ENCODE measurements at places on chromosomes 12 and 14.
A peak's percentile ranks its signal among the peaks of the same experiment; 100 is the strongest.

DNA sequence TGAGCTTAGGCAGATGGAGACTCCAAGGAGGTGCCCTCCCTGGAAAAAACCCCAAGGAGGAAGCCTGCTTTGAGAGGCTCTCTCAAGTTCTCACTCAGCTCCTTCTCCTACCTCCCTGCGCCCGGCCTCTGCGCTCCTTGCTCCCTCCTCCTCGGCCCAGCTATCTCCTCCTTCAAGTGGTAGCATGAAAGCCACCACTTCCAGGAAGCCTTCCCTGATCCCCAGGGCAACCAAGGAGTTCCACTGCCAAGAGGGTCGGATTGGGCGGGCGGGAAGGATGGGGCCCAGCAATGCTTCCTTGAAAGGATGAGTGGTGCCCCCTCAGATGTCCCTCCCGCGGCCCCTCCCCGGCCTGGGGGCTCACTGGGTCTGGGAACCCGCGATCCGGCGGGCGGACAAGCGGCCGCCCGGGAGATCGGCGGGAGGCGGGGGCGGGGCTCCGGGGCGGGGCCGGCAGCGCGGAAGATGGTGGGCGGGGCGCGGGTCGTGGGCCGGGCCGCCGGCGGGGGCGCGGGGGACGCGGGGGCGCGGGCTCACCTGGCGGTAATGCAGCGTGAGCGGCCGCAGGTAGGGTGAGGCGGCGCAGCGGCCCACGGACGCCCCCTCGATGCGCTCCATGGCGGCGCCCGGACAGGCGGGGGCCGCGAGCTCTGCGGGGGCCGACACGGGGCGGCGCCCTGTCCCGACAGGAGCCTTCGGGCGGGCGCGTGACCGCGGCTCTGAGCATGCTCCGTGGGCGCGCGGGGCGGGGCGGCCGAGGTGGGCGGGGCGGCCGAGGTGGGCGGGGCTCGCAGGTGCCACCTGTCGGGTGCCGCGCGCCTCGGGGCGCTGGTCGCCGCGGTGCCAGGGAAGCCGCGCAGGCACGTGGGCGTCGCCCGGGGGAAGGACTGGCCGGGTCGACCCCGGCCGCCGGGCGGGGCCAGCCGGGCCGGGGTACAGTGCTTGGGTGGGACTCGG lies at the start of gene NUDT14:
Gene NUDT14 (minus strand): TSS at position 721 of the 957 bp plus-strand sequence. CDS start 103 bp downstream, at position 618.
- peak; percentile 79 for DNase-seq

GRCh38 chr14:100688598-100689461 lies 37.9 kb upstream of the DLK1 start:
- no peak for DNase-seq

DNA sequence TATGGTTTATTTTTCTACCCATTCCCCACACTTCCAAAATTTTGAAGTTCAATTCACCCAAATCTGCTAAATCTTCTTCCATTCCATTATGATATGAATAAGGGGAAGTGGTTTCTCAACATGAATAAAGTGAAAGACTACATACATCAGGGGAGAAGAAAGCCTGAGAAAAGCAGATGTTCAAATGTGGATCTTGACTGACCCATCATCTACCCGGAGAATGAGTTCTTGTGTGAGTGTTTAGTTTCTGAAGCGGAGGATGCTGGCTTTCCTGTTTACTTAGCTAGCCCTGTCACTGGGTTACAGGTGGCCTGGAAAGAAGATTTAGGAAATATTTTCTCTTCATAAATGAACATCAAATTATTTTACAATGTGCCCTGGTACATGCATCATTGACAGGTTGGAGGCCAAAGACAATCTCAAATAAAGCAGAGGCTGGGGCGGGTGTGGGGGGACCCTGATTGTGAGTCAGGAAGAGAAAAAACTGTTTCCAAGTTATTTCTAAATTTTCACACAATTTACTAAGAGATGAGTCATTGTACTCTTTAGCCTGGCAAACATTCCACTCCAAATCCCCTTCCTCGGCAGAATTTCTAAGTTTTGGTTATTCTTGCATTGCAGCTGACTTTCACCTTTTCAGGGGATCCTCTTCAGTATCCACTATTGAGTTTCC lies 135.6 kb downstream of the SLC25A21 start:
- DNase-seq = no peak

- no peak for DNase-seq
Measured at GRCh38 chr14:94751321-94751720, 18.6 kb downstream of the GSC start.

GRCh38 chr12:20646239-20646827 lies 48.8 kb upstream of the SLCO1C1 start:
- peak; percentile 69 for DNase-seq

DNA sequence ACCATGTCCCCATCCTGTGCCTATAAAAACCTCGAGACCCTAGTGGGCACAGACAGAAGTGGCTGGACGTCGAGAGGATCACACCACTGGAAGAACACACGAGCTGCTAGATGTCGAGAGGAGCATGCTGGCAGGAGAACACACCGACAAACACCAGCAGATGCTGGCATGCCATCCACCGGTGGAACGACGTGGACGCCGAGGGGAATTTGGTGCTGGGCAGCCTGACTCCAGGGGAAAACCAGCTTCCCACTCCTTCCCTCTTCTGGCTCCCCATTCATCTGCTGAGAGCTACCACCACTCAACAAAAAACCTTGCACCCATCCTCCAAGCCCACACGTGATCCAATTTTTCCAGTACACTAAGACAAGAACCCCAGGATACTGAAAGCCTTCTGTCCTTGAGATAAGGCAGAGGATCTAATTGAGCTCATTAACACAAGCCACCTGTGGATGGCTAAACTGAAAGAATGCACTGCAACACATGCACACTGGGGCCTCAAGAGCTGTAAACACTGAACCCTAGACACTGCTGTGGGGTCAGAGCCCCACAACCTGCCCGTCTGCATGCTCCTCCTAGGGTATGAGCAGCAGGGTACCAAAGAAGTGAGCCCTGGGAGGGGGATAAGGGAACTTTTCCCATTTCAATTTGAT lies 9.5 kb downstream of the RNASE6 start:
- DNase-seq = no peak

DNA sequence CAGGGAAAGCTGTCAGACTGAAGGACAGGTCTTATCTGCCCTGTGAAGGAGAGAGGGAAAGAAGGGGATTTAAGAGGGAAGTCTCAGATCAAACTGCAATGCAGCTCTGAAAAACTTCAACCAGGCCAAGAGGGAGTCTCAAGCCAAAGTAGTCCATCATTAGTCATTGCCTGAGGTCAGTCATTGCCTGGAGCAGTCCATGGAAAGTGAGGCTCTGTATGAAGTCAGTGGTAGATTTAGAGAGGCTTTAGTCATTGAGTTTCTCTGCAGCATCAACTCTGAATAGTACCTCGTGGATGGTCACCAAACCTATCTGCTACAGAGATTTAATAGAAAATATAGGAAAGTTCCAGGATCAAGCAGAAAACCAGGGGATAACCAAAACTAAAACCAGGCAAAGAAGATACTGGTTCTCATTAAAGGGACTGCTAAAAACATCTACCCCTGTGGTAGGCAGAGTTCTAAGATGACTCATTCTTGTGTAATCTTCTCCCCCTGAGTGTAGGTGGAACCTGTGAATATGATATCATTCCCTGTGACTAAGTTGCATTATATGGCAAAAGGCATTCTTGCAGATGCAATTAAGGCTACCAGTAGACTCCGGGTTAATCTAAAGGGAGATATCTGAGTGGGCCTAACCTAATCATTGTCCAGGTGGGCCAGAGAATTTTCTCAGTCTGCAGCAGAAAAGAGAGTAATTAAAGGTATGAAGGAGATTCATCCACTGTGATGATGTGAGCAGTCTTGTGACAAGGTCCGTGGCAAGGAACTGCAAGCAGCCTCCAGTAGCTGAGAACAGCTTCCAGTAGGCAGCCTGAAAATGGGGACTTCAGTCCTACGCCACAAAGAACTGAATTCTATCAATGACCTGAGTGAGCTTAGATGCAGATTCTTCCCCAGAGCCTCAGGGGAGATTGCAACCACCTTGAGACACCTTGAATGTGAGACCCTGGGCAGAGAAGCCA lies 123.1 kb downstream of the GALC start:
- DNase-seq = no peak

GRCh38 chr12:92065639-92066038 lies 80.0 kb downstream of the BTG1 start:
- DNase-seq = no peak

DNA sequence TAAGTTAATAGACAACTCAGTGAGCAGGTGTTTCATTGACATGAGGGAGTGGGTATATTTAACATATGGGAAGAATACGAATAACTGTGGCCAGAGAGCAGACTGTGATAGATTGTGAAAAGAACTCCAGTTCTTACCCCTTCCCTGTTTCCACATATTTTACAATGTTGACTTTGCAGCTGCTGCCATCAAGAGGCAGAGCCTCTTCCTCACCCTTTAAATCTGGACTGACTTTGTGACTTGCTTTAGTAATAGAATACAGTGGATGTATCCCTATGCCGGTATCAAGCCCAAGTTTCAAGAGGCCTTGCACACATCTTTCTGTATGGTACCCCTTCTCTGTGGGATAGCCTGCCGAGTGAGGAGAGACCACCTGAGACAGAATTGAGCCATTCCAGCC lies 356.7 kb downstream of the ETNK1 start:
- DNase-seq = no peak

DNA sequence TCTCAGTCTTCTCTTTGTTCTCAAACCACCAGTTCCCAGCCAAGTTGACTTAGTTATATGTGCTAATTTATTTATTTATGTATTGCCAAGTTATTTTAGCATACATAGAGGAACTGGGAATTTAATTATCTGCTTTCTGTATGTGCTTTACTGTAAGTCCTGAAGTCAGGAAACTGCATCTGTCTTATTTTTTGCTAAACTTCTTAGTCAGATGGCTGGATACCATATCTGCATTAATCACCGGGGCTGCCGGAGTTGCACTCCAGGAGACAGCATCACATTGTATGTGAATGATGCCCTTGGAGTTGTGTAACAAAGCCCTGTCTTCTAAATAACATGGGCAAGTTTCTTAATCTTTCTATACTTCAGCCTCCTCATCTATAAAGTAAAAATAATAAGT lies 96.2 kb downstream of the MON2 start:
- DNase-seq = no peak

GRCh38 chr12:38713294-38713693 lies 192.1 kb downstream of the CPNE8 start:
- peak; percentile 3 for DNase-seq

DNA sequence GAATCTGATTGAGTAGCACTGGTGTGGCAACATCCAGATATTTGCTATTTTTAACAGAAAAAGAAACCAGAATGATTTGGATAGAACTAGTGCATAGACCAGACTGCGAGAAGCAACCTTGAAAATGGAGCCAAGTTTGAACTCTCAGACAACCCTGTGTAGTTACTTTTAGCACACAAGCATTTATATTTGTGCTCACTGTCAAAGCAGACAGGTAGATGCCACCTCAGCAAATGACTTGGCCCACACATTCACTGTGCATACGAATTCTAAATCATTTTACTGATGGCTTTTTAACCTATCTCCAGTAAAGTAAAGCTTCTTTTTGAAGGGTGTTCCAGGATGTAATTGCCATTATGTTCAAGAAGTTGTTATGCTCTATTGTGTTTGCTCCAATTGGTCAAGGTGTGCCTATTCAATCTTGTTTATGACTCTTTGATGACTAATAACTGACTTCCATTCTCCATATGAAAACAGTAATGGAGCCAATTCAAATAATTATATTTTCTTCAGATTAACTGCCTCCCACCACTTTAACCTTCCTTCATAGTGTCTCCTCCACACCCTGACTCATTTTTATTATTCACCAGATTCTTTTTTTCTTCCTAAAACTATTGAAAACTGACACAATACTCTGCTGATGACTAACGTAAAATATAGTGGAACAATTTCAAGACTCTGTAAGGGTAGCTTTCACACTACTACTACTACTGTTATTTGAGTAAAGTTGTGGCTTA lies 138.5 kb downstream of the CCER1 start:
- no peak for DNase-seq

- peak; percentile 33 for DNase-seq
Measured at GRCh38 chr12:51441583-51441982, 17.0 kb downstream of the SLC4A8 start.

DNA sequence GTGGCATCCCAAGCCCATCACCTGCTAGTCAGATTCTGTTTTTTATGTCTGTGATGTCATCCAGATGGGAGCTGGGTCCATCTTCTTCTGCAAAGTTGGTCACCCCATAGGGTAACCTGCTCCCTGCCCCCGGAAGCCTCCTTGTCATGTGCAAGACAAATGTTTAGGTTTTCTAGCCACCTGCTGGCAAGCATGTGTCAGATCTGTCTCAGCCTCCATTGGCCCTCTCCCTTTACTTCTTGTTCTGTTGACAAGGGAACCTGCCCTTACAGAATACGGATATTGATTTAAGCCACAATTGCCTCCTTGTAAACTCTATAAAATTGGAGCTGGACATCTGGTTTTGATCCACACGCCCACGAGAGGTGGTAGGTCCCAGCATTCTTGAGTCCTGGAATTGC lies 7.5 kb downstream of the NTF3 start:
- DNase-seq = no peak

DNA sequence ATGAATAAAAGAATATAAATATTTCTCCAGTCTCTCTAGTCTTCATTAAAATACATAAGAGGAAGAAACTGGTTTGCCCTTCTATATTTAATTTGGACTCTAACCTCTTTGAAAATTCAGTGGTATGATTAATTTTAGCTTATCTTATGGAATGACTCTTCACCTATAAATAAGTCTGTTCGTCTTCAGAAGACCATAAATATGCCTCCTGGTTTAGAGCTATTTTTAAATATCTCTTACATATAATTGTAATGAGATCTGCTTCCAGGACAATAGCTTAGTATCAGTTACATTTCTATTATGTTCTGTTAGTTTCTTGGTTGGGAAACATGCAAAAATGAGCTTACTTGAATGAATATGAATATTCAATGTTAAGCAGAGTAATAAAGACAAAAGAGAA lies 257.5 kb upstream of the HMGA2 start:
- no peak for DNase-seq

DNA sequence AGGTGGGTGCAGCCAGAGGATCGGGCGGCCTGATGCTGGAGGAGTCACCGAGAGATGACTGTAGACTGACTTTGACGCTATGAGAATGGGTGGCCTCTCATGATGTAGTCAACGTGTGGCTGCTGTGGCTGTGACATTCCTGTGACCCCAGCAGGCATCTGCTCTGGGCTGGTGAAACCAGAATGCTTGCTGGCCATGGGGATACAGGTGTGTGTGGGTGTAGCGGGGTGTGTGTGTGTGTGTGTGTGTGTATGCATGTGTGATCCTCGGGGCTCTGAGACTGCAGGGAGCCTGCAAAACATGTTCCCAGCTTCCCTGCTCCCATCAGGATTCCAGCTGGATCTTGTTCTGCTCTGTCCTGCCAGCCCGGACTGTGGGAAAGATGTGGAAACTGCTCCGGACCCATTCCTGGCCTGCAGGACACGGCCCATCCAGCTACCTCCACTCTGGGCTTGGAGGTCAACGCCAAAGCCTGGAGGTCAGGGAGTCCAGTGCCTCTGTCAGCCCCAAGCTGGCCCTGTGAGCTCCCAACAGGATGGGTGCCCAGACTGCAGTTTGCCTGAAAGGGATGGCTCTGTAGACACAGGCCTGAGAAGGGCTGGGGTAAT lies 18.8 kb upstream of the HHIPL1 start:
- no peak for DNase-seq

GRCh38 chr12:49548822-49549648 lies 10.2 kb downstream of the KCNH3 start:
- DNase-seq = peak; percentile 63
